HS-27A (cell line): ENCODE measurements at places on chromosomes 6 and 20.

GRCh38 chr6:22401206-22401605 lies 104.4 kb upstream of the PRL start:
- no peak for DNase-seq

DNA sequence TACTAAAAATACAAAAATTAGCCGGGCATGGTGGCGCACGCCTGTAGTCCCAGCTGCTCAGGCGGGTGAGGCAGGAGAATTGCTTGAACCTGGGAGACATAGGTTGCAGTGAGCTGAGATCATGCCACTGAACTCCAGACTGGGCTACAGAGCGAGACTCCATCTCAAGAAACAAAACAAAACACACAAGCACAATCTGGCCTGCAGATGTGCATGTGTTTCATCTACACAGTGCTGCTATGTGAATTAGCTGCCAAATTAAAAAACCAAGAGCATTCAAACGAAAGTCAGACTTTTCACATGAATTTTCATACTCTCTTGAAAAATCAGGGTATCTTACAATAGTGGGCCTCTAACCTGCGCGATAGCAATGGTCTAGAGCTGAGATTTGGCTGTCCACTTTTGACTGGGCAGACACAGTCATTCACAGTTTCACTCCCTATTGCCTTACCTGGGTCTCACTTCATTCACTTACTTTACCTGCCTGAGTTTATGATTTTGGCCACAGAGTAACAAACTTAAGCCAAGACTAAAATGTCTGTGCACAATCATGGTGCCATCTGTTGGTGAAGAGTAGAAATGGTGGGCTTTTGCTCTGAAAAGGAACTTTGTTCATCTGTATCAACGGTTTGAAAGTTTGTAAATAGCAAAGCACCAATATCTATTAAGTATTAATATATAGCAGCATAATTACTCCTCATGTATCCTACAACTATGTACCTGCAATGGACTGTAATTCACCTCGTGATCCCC lies 138.5 kb upstream of the UST start:
- peak; percentile 4 for DNase-seq

GRCh38 chr6:157693867-157694266 lies 129.2 kb upstream of the SNX9 start:
- no peak for DNase-seq

DNA sequence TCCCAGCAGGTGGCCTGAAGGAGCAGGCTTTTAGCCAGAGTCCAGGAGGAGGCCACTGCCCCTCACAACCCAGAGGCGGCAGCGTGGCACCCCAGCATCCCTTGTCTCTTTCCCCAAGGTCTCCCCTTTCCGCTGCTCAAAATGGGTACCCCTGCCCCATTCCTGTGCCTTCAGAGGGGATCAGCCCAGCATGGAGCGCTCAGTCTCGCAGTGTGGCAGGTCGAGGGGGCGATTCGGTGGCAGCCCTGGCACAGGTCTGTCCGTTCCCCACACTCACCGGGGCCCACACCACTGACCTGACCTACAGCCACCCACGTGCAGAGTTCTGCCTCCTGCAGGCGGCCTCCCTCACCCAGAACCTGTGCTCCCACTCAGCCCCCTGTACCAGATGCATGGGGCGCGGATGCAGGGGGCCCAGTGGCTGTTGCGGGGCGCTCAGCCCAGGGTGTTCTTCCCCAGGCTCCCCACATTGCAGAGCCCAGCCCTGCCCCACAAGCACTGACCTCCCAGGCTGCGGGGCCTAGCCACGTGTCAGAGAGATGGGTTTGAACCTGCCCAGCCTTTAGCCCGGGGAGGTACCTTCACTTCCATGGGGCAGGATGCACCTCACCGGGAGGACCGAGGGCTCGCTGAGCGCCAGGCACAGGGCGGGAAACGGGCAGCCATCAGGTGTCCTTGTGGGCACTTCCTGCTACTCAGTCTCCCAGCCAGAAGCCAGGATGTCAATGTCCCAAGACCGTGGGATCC lies 41.8 kb downstream of the DSTN start:
- DNase-seq, result no peak

GRCh38 chr6:81997090-81997926 lies 244.8 kb upstream of the TENT5A start:
- DNase-seq, result no peak

DNA sequence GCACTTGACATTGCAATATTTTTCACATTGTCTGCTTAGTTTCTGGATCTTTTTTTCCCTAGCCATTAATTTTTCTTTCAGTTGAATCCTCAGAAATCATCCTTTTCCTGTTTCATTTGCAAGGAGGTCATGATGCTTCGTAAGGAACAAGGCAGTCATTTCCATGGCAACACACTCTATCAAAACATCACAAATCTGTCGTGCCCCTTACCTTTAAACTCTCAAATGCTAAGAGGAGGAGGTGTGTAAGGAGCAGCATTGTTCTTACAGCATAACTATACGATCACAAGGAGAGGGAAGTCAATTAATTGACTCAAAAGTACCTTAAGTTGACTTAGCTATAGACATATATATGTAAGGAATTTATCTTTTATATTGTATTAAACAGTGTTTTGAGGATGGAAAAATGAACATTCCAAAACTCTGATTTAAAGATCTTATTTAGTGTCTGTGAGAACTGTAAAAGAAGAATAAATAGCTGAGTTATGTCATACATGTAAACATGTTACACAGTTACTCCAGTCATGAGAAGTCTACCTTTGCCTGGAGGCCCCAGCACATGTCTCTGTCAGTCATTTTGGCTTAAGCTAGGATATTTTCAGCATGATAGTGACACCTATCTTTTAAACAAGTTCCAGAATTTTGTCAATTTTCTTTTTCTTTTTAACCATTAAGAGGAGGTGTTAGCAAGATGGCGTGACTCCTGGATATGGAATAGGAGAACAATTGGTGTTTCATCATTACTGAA lies 41.6 kb downstream of the CDKAL1 start:
- DNase-seq, result no peak

- no peak for DNase-seq
Measured at GRCh38 chr6:151680846-151681432, 126.5 kb upstream of the ESR1 start.

GRCh38 chr20:44079291-44079690 lies 107.7 kb downstream of the JPH2 start:
- no peak for DNase-seq

- DNase-seq, result no peak
Measured at GRCh38 chr6:80142586-80142985, 36.1 kb downstream of the BCKDHB start.
